ENCODE measurements at places on chromosomes 5 and 9.

GRCh38 chr5:111775224-111775623 lies 18.2 kb upstream of the NREP start:
- DNase-seq, result no peak

- no peak for DNase-seq
These were observed 10.0 kb downstream of the PRR7 start for GRCh38 chr5:177456591-177456964.

- no peak for DNase-seq
These were observed 6.3 kb downstream of the LHX3 start for GRCh38 chr9:136198605-136199083.

GRCh38 chr5:157236423-157236822 lies 29.5 kb upstream of the CYFIP2 start:
- no peak for DNase-seq

DNA sequence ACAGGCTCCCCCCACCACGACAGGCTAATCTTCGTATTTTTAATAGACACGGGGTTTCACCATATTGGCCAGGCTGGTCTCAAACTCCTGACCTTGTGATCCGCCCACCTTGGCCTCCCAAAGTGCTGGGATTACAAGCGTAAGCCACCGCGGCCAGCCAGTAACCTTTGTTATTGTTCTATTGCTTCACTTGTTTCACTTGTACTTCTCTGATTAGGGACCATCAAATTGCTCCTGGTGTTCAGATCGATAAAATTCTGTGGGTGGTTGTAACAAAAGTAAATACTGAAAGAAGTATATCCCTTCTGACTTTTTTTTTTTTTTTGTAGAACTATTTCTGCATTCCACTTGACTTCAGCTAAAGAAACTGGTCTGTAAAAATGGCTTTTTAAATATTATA lies 445.5 kb upstream of the CDH10 start:
- no peak for DNase-seq

GRCh38 chr5:154215571-154216325 lies 25.2 kb downstream of the GALNT10 start:
- DNase-seq, result no peak

DNA sequence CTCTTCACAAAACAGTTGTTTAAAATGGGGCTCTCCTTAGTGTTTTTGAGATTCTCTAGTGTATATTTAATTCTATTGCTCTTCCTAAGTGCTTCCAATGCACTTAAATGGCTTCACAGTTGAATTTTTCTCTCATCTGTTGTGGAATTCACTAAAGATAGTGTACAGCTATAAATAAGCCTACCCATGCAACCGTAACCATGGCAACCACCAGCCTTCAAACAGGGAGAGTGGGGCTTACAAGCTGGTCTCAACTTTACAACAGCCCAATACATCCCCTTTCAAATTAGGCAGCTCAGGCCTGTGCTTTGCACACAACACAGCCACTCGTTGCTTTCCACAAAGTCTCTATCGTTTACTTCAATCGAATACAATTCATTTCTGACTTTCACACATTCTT lies 144.0 kb upstream of the PLPPR1 start:
- no peak for DNase-seq

GRCh38 chr9:127084076-127085039 lies 38.1 kb downstream of the ANGPTL2 start:
- no peak for DNase-seq

- no peak for DNase-seq
These were observed 66.2 kb upstream of the ADCY2 start for GRCh38 chr5:7329712-7330111.

- DNase-seq, result no peak
These were observed 200.3 kb downstream of the TLE1 start for GRCh38 chr9:81489046-81489445.

DNA sequence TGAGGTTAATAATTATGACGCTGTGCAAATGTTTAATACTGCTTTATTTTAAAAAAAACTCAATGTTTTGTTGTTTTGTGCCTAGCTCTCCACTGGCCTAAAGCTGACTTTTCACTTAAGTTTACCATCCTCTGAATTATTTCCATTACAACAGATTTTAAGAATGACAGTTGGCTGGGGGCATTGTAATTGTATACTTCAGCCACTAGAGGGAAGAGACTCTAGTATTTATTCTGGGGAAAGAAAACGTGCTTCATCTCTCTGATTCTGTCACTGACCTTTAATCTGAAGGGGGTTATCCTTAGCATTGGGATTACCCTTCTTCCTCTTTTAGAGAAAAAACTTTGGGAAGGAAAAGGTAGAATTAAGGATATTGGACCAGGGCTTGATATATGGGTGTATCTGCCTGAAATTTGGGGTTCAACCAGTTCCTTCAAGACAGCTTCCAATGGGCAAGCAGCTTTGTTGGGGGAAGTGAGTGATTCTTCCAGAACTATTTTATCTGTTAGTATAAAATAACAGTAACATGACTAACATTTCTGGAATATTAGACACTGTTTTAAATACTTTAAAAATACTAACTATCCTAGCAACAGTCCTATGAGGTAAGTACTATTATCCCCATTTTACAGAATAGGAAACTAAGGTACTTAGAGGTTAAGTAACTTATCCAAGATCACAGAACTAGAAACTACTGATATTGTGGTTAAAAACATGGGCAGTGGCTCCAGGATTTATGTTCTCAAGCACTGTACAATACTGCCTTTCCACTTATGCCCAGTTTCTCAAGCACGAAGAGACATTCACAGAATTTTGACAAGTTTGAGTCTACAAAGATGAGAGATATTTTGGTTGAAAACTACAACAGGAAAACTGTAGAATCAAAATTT lies 208.4 kb downstream of the CD180 start:
- no peak for DNase-seq

Measured in activated CD4-positive, alpha-beta T cell treated with anti-CD3 and anti-CD28 coated beads, Interleukin-2, amount 50 U/mL, for 4 hours (primary cell).